ENCODE measurements at places on chromosomes 2 and 18.

GRCh38 chr2:42795841-42796301 is 3.5 kb upstream of the HAAO start:
- DNase-seq = no peak

- no peak for DNase-seq
Observed at GRCh38 chr2:73142937-73143336, 30.2 kb upstream of the RAB11FIP5 start.

- DNase-seq = no peak
Observed at GRCh38 chr18:1505856-1506255, 601.2 kb downstream of the ADCYAP1 start.

- no peak for DNase-seq
Observed at GRCh38 chr2:215328066-215328465, 16.2 kb downstream of the ATIC start.

GRCh38 chr2:119809339-119810048 is 49.8 kb downstream of the PTPN4 start:
- DNase-seq = no peak

GRCh38 chr2:1400943-1401735 is 12.1 kb upstream of the TPO start:
- DNase-seq = no peak

GRCh38 chr2:210561475-210561874 is 5.1 kb downstream of the CPS1 start:
- DNase-seq = no peak

DNA sequence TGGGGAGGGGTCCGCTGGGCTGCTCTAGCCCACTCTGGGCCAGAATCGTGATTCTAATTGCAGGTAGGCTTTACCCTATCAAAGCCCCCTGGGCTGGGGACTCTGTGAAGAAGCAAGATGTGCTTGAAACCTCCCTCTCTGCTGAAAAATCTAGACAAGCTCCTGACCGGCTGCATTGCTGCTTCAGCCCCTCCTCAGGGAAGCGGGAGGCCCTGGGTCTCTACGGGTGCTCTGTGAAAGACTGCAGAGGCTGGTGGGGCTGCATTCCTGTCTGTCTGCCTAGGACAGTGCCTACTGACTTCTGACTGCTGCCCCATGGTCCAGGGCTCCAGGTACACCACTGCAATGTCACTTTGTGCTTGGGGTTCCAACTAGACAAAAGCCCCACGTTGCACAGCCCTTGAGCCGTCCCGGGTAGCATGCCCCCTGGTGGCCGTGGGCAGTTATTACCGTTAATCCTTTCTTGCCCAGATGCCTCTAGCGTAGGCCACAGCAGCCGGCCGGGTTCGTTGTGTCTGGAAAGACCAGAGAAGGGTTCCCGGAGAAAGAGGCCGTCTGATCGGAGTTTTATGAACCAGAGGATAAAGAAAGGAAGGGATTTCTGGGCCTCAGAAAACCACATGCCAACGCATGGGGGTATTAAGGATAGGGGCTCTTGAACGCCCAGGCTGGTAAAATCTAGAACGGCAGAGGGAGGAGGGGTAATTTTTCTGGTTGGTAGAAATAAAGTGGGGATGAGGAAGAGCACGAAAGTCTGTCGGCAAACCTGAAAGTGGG is 15.9 kb upstream of the C1QL2 start:
- peak; percentile 72 for DNase-seq

GRCh38 chr2:79620679-79621078 is 107.8 kb downstream of the CTNNA2 start:
- no peak for DNase-seq

DNA sequence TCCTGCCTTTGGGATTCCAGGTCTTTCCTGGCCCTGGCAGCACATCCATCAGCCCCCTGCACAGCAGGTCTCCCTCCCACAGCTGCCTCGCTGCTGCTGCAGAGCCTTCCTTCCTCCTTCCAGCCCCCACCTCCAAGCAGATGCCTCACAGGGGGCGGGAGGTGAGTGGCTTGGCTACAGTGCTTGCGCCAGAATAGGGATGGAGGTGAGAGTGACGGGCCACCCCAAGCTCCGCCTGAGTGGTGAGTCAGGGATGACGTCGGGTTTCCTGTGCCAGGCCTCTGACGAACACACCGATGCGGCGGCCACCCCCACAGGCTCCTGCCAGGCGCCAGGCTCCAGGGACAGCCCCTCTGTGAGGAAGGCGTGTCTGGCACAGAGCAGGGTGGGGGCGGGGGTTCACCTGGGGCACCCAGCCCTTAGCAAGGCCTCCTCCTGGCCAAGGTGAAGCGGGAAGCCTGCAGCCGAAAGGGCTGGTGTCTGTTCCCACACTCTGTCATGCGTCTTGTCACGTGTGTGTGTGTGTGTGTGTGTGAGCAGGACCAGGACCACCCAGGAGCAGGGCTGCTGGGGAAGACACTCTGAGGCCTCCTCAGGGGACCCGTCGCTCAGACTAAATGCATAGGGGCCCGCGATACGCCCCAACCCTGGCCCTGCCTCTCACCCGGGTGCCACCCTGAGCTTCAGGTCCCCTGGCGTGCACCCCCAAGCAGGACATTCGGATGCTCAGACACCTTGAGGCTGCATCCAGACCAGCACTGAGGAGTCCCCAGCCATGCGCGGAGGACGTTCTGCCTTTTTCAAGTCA is 3.4 kb upstream of the DUSP2 start:
- peak; percentile 90 for DNase-seq

DNA sequence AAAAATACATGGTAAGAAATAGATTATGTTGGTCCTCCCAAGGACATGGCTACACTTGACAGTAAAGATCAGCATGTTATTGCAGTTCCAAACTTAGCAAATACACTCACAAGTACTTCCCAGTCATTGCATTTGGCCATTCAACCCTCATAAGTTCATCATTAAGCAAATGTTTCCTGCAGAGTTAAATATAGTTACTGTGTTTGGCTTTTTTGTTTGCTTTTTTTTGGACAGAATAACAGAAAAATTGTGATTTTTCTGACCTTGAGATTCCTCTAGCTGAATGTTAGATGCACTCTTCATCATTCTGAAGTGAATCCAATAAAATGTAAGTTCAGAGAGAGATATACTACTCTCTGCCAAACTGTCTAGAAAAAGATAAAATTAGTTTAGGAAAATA is 295.3 kb downstream of the GPD2 start:
- no peak for DNase-seq

DNA sequence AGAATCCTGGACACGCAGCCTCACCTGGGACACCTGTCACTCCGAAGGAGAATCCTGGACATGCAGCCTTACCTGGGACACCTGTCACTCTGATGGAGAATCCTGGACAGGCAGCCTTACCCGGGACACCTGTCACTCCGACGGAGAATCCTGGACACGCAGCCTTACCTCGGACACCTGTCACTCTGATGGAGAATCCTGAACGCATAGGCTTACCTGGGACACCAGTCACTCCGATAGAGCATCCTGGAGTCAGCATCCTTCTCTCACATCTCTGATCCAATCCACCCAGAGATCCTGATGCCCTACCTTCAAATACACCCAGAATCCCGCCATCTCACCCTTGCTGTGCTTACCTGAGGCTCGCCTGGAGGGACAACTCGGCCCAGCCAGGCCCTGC is 154.9 kb downstream of the NDUFA10 start:
- no peak for DNase-seq

GRCh38 chr18:54873884-54874255 is 45.6 kb downstream of the RAB27B start:
- DNase-seq = no peak

DNA sequence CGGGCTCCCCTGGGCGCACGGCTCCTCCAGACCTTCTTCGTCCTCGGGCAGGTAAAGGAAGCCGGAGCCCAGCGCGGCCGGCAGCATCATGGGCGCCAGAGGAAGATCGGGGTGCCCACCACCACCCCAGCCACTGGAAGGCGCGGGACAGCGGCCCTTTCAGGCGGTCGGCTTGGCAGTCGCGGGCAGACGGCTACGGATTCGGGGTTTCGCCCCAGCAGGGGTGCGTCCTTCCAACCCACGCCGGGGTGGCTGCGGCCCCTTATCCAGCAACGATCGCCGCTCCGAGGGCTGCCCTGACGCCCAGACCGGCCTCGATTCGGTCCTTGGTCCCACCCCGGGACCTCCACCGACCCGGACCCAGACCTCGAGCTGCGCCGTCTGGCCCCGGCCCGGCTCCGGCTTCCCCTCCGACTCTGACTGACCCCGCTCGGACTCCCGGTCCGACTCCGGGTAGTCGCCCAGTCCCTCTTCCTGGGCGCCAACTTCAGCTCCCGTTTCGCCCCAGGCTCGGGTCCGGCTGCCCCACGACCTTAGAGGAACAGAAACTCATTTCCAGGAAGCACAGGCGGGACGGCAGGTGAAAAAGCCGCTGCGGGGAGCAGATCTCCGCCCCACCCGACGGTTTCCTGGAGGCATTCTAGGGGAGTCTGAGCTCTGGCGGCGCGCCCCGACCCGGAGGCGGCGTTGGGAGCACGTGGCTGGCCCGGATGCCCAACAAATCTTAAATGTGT is 30.2 kb upstream of the SSB start:
- DNase-seq = no peak

Data from SK-N-SH (cell line).